Activated T-cell treated with anti-CD3 and anti-CD28 coated beads, Interleukin-2, amount 50 U/mL, for 24 hours (primary cell): ENCODE measurements at places on chromosomes 6 and 20.

- DNase-seq = no peak
Measured at GRCh38 chr6:31359581-31359980, 2.6 kb upstream of the HLA-B start.

DNA sequence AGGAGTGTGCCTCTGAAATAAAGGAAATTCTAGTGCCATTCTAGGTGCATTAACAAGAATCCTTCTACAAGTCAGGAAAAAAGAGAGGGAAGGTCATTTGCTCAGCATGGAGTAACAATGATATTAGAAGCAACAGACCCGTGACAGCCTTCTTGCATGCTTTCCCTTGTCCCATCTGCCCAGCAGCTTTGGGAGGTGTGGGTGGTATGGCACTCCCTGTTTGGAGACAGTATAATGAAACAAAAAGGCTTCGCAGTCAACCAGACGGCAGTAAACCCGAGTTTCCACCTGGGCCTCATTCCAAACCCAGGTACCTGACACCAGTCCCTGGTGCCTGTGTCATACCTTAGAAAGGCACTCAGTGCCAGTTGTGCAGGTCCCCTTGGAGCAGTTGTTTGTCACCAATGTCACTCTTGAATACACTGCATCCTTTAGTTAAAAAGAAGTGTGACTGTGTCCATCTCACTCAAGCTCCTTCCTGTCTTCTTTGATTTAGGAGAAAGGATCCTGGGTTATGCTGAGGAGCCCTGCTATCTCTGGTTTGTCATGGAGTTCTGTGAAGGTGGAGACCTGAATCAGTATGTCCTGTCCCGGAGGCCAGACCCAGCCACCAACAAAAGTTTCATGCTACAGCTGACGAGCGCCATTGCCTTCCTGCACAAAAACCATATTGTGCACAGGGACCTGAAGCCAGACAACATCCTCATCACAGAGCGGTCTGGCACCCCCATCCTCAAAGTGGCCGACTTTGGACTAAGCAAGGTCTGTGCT is 14.7 kb downstream of the STK35 start:
- DNase-seq = no peak

- peak; percentile 6 for DNase-seq
Measured at GRCh38 chr20:35627121-35627520, 11.5 kb downstream of the SPAG4 start.

DNA sequence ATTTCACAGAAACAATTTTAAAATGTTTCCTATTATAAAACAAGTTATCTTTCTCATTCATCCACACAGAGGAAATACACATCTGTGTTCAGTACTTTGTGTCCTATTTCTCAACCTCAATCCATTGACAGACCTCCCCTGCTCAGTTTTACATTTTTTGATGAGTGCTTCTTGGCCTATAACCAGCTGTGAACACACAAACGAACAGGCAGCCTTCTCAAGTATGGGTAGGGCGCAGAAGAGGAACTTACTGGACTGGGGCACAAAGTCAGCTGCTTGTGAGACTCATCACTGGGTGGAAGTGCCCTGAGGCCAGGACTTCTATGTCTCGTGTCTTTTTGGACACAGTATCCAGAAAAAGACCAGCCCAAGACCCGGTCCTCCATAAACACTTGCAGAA is 2.8 kb downstream of the RPS6KA2 start:
- DNase-seq = no peak

DNA sequence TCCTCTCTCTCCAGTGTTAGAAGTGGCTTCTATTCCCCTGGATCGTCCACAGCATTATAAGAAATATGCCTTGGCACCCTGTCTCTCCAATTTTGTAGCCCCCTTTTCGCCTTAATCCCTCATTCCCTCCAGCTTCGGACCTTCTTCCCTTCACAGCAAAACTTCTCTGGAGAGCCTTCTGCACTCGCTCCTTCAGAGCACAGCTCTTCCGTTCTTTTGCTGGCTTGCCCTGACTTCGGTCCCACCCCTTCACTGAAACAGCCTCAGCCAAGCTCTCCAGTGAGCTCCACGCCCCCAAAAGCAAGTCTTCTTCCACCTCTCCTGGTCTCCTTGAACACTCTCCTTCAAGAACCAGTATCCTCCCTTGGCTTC is 134.7 kb upstream of the RNF24 start:
- DNase-seq = no peak

- DNase-seq = no peak
Measured at GRCh38 chr20:24379484-24379927, 89.9 kb upstream of the SYNDIG1 start.

DNA sequence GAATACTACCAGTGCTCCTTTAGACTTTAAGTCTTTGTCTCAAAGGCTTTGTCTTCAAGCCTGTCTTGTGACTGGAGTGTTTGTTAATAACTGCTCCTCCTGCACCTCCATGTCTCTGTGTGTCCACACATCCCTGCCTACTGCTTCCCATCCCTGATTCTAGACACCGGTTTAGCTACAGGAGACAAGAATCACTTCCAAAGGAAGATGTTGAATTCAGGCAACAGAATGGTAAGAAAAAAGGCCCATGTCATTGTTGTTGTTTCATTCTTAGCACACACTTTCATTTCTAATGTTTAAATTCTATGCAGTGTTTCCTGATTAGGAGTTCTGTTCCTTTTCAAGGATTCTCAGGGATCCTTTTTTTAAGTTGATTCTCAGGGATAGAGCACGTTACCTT is 293.6 kb upstream of the STXBP5 start:
- DNase-seq = no peak

DNA sequence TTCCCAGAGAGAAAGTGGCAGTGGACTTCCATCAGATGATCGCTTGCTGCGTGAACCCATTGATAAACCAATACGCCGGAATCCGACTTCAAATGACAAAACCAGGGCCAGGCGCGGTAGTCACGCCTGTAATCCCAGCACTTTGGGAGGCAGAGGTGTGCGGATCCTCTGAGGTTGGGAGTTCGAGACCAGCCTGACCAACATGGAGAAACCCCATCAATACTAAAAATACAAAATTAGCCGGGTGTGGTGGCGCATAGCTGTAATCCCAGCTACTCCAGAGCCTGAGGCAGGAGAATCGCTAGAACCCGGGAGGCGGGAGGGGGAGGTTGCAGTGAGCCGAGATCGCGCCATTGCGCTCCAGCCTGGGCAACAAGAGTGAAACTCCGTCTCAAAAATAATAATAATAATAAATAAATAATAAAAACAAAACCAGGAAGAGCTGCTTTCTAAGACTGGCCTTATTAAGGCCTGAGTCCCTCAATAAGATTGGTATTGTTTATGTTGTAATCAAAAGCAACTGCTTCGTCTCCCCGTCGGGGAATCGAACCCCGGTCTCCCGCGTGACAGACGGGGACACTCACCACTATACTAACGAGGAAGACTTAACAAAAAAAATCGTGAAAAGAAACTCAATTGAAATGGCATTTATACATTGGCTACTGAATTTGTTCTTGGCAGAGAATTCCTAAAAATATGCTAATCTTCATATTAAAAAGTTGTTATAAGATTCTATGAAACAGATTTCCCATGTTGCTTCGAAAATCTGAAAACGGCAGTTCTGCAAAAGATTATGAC is 110.2 kb upstream of the ZNF184 start:
- peak; percentile 70 for DNase-seq

- peak; percentile 37 for DNase-seq
Measured at GRCh38 chr6:37137201-37138090, 32.5 kb upstream of the PIM1 start.

DNA sequence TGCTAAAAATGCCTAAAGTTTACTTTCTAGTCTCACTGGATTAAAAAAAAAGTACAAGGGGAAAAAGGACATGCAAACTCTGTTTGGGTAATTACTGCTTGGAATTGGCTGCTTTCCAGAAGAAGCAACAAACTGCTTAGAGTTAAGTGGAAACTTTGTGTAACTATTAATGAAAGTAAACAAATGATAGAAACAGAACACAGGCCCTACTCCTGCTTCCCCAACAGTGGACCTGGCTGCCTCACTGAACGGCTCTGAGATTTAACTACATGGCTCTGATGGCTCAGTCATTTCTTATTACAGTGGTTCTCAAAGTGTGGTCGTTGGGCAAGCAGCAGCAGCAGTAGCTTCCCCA is 108.5 kb downstream of the MAN1A1 start:
- DNase-seq = no peak

DNA sequence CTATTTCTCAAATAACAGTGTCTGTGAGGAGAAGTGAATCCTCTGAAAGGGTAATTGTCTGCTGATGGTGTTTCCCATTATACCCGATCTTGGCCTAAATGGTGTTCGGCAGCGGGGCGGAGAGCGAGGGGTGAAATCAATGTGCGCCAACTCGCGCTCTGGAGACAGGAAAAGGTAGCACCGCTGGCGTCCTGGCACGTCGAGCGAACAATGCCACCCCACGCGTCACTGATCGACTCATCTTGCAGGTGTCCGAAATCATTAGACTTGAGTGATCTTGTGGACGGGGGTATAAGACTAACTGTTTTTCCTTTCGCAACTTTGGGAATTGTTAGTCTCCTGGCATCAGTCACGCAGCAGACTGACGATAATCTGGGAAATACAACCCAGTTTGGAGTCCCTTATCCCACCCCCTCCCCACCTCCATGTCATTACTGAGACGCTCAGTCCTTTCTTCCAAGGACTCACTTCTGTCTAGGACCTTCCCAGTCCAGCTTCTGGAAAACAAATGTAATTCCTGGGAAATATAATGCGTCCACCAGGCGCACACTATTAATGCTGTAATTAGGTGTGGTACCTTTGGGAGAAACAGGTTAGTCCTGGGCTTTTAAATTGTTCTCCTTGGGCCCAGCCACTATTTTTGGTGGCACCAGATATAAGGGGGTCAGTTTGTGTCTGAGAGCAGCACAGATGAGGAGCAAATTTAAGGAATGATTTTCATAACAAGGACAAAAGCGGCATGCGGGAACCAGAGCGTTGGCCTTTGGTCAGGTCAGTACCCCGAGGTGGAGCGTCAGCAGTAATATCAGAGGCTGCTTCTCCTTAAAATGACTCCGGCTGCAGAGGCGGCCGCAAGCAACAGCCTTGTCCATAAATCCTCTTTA is 2.3 kb downstream of the LINC00237 start:
- DNase-seq = peak; percentile 33

DNA sequence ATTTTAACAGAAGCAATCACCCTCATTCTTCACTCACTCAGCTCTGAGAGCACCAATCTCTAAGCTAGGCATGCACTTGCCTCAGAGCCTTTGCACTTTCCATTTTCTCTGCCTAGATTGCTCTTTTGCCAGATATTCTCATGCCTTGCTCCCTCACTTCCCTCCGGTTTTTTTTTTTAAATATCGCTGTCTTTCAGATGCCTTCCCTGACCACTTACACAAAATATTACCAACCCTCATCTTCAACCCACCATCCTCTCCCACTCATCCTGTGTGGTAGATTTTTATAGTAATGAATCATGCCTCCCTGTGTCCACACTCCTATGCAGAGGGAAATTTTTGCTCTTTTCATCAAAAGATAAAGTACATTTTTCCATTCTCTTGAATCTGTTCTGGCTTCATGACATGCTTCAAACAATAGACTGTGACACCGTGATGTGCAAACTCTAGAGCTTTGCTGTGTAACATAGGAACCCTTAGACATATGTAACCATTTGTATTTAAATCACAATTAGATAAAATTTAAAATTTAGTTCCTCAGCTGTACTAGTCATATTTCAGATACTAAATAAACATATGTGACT is 437.1 kb downstream of the UTRN start:
- no peak for DNase-seq

- DNase-seq = no peak
Measured at GRCh38 chr20:45725134-45725533, 3.0 kb downstream of the SPINT4 start.

DNA sequence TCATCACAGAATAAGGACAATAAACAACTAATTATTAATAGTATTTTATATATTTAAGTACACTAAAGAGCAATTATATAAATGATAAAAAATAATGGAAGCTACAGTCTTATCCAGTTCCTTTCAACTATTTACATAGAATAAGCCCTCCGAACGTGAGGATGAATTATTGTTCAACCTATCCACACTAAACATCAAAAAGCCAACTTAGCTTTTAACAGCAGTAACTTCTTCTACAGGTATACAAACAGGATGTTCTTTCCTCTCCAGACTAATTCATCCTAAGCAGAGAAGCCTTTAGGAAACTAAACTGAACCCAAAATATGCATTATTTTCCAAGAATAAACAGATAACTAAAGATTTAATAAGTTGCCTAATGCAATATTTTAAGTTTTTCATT is 2.3 kb downstream of the FKBP5 start:
- no peak for DNase-seq

GRCh38 chr20:3115190-3116107 is 30.9 kb upstream of the AVP start:
- DNase-seq = peak; percentile 58

- DNase-seq = no peak
Measured at GRCh38 chr6:95325916-95326315, 251.4 kb upstream of the MANEA start.

GRCh38 chr6:25652007-25652515 is at the start of gene SCGN:
TSS of gene SCGN (plus strand) at chr6:25652215. CDS start at chr6:25652404, 189 bp downstream.
- DNase-seq = peak; percentile 55

DNA sequence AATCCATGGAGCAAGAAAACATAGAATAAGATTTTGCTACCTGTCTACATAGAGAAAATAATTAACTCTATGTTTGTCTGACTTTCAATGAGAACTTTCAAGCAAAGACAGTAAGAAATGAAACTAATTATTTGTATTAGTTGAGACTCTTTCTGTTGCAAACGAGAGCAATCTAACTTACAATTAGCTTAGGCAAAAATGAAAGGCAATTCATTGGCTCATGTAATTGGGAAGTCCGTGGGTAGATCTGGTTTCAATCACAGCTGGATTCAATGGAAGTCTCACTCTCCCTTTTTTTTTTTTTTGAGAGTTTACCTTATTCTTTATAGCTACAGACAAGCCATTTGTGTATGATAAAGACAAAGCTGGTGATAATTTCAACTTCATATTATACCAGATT is 68.2 kb upstream of the STXBP5 start:
- DNase-seq = no peak

GRCh38 chr6:47187893-47188587 is 121.7 kb downstream of the TNFRSF21 start:
- DNase-seq = no peak

GRCh38 chr6:133704371-133704770 is 184.5 kb upstream of the TCF21 start:
- DNase-seq = no peak

DNA sequence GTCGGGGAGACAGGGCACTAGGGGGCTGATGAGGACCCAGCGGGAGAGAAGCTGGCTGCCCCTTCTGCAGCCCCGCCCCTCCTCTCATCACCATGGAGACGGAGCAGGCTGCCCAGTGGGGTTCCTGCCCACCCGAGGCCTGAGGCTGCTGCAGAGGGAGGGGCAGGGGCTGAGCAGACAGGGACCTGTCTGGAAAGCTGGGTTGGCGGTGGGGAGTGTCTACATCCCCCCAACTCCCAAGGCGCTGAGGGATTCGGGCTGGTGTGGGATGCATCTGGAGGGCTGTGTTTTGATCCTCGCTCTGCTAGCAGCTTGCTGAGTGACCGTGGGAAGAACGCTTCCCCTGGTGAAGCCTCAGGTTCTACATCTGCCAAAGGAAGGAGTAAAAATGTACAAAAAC is 1.2 kb upstream of the BPI start:
- DNase-seq = no peak

DNA sequence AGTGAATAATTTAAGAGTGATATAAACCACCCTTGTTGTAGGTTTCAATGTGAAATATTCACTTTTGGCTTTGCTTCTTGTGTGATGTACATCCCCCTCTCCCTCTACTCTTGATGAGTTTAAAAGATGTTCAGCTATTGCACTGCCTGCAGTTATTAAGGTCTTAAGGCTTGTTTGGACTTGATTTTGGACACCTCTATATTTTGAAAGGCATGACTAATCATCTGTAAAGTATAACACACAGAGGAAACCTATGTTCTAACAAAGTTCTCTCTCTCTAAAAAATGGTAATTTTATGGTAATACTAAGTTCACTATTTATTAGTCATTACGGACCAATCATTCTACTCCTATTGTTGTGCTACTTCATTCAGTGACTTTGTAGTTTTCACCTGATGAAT is 1719.9 kb downstream of the GRIK2 start:
- DNase-seq = no peak
